ENCODE measurements at places on chromosomes 12 and 14.

DNA sequence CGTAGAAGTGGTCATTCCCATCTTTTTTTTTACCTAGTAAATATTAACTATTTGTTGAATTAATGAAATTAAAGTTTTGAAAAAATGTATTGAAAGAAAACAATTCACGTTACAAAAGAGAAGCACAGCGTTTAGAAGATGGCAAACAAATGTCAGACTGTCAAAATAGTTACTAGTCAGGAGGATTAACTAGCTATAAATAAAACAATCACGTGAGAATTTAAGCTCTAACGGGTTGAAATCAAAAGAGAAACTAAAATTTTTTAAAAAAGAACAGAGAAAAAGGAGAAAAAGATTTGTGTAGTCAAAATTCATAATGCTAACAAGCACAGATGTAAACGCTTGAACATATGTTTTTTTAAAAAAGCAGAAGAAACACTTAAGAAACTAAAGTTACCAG is 26.4 kb downstream of the DDHD1 start:
- DNase-seq, result no peak

GRCh38 chr14:80095623-80096022 is 115.7 kb downstream of the DIO2 start:
- DNase-seq, result no peak

DNA sequence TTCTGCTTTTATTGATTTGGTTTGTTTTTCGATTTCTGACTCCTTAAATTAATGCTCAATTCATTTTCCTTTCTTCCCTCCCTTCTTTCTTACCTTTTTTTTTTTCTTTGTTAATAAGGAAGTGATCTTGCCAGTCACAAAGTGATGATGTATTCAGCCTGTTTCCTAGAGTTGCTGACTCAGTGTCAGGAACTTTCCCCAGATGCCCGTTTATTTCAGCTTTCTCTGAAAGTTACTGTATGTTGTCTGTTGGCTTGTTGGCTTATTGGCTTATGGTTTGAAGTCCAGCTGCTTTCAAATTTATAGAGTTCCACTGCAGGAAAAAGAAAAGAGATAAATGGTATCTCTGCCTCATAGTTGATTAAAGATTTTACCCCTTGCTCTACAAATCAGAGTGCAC is 12.4 kb upstream of the SLC6A15 start:
- DNase-seq, result no peak

DNA sequence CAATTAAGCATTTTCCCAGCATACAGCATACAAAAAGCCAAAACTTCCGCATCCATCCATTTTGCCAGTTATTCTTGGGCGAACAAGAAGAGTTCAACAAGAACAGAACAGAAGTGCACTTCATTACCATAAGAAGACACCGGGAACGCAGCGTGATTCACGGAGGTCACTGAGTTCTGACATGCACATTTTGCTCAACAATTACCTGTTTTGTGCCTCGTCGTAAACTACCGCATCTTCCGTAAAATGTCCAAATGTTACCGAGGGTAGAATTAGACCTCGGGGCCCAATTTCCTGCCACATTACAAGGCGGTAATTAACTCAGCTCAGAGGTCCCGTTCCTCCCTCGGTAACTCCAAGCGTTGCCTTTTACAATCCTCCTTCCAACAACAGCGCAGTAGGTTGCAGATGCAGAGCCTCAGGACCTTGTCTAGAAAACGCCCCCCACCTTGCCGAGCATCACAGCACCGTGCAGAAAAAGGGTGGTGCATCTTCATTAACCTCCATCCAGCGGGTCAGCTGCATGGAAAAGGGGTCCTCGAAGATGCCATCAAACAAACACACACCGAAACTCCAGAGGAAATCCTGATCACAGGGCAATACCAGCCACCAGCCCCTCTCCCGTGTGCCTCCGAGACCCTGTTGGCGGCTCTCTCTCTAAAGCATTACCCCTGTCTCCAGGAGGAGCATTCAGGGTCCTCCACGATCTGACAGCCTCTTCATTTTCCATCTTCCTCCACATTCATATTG is 125.2 kb downstream of the BCL11B start:
- DNase-seq, result no peak

- no peak for DNase-seq
Observed at GRCh38 chr14:102795060-102795925, 18.0 kb downstream of the TRAF3 start.

- no peak for DNase-seq
Observed at GRCh38 chr14:92704821-92705220, 43.6 kb downstream of the LGMN start.

DNA sequence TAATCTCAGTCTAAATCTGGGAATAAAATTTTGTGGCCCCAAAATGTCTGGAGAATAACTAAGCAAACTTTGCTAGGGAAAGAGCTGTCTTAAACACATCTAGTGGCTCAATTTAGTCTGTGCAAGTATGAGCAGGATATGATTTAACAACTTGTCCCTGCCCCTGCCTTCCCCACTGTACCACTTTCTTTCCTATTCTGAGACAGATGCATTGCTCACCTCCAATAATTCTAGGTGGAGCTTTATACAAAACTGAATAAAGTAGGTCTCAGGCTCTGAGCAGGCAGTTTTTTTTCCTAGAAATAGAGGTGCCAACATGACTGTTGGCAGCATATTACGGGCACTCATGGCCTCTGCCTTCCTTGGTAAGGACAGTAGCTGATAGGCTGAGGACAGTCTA is 412.1 kb downstream of the DAD1 start:
- DNase-seq, result no peak

- DNase-seq, result no peak
Observed at GRCh38 chr12:9760699-9761418, at the start of gene CD69. CD69 (minus strand) TSS chr12:9760901; CDS start chr12:9760820, 81 bp downstream.

GRCh38 chr12:47356129-47356700 is 276.5 kb upstream of the AMIGO2 start:
- no peak for DNase-seq

GRCh38 chr12:50981319-50982239 is 29.2 kb downstream of the HIGD1C start:
- no peak for DNase-seq

DNA sequence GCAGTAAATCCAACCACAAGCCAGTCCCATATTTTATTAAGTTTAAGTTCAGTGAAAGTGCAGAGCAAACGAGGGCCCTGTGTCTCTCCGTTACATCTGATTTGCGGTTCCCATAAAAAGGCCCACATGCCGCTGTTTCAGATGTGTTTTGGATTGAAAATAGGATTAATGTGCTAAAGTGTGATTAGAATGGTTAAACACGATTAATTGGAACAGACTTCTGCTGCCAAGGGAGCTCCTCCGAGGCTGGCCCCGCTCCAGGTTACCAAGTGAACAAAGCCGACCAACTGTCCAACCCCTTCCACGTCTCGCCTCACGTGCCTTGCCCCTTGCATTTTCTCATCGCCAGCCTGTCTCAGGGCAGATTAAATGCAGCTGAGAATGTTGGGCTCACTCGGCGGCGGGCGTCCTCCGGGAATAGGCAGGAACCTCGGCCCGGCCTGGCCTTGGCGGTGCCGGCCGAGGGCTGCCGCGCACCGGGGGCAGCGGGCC is 166.5 kb upstream of the GSC start:
- DNase-seq, result peak; percentile 63

- no peak for DNase-seq
Observed at GRCh38 chr12:55933799-55934742, 3.1 kb downstream of the DGKA start.

DNA sequence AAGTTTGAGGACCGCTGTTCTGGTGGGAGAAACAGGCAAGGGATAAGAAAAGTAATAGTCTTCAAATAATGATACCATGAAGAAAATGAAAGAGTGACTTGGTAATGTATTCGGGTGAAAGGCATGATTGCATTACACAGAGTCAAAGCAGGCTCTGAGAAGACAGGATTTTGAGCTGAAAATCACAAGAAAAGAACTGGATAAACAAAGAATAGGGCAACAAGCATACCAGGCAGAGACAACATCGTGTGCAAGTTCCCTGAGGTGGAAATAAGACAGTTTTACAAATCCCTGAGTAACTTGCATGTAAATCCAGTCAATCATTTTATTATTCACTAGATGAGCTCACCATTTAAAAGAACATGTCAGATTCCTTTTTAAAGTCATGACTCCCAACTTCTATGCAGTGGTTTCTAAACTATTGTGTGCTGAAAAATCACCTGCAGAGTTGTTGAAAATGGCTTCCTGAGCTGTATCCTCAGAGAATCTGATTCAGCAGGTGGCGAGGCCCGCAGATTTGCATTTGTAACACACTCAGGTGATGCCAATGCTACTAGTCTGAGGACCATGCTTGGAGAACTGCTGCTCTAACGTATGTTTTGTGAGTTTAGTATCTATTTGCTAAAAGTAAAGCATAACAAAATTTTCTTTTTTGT is 133.0 kb upstream of the ABCD2 start:
- DNase-seq, result no peak

DNA sequence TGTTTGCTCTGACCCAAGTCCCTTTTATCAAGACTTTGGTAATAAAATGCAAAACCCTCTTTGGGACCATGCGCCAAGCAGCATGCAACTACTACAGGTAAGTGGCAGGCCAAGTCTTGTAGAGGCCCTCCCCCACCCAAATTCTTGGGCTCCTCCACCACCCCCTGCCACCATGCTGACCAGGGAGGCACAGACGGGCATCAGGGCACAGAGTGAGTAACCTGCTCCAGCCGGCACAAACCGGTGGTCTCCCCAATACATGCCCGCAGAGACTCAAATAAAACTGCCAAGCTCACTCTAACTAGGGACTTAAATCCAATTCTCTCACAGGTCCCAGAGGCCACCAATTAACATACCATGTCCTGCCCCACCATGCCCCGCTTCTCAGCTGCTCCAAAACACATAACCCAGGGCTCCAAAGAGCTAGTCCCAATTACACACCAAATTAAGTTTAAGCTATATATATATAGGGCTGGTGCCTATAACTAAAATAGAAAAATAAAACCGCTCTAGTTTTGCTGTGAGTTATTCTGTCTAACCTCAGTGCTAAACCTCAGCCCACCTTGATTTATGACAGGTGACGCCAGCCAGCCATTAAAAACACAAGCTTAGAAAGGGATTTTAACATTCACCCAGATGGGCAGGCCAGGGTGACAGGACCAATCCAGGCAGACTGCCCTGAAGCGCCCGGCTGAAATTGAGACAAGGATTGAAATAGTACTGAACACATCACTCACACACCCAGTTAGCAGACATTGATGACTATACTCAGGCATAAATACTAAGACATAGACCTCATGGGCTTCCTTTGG is 81.0 kb downstream of the CLMN start:
- DNase-seq, result no peak

DNA sequence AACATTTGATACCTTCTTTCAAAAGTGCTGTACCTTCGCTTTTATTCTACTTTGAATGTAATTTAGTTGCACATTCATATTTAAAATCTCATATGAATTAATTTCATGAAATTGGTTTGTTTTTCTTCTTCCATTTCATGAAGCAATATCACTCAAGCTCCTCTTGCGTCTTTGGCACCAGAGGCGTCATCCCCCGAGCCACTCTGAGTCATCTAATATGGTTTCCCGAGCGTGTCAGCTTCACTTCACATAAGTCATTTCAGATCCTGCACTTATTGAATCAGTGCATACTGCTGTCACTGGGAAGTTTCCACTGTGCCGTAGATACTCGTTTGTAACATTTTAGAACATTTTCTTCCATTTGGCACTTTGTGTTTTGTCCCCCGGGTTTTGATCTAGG is 105.6 kb downstream of the SLC25A47 start:
- DNase-seq, result no peak

DNA sequence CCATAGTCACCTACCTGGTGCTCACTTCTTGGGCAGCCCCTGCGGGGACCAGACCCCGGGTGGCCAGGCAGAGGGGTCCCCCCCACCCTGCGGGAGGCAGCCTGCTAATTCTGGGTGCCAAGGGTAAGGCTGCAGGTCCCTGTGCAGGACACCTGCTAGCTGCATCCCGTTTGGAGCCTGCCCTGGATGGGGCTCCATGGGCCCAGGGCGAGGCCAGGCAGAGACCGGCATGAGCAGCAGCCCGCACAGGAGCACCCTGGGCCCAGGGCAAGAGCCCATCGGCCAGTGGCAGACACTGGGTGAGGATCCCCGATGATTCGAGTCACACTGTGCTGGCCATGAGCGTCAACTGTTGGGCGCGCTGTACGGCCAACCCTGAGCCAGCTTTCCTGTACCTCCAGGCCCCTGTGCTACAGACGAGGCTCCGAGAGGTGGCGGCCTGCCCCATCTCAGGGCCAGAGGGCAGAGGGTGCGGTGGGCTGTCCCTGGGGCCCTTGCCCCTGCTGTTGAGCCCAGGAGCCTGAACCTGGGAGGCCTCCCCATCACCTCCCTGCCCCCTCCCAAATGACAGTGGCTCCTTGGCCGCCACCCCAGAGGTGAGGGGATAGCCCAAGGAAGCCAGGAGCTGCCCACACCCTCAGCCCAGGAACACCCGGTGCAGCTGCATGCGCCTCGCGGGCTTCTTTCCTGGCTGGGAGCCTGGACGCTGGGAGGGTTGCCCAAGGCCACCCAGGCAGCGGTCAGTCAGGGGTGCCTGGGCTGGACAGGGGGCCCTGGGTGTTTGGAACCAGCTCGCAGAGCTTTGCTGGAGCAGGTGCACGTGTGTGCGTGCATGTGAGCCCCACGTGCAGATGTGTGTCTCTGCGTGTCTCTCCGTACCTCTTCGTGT is 47.7 kb downstream of the CYP46A1 start:
- DNase-seq, result peak; percentile 17

- DNase-seq, result no peak
Observed at GRCh38 chr14:58309086-58309485, 10.7 kb downstream of the ARID4A start.

GRCh38 chr12:87054226-87054625 is 798.0 kb upstream of the MGAT4C start:
- no peak for DNase-seq

GRCh38 chr14:89719366-89720075 is 235.0 kb downstream of the EFCAB11 start:
- DNase-seq, result no peak

GRCh38 chr14:55645845-55646832 is 66.1 kb downstream of the KTN1 start:
- DNase-seq, result no peak

GRCh38 chr12:41120211-41120610 is 67.9 kb upstream of the PDZRN4 start:
- no peak for DNase-seq

- DNase-seq, result no peak
Observed at GRCh38 chr12:124963211-124963610, 25.7 kb downstream of the DHX37 start.

DNA sequence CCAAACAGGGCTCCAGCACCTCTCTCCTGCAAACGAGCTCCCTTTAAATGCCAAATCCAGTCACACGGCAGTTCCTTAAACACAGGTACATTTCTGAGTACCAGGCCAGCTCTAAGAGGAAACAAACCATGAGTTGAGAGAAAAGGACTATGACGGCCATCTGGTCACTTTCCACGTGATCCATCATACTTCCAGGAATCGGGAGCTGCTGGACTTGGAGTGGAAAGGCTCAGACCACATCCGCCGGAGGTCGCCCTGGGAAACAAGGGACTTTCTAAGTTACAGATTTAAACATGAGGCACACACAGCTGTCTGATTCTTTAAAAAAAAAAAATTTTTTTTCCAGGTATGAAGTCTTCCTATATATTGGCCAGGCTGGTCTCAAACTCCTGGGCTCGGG is 39.2 kb downstream of the ACADS start:
- no peak for DNase-seq

- no peak for DNase-seq
Observed at GRCh38 chr12:109797905-109798669, 35.1 kb downstream of the TRPV4 start.

Measured in omental fat pad (tissue), 4 donors.